Cerebellar nuclear complex (tissue), 1 donor: ENCODE measurements at places on chromosomes 7 and 10.

DNA sequence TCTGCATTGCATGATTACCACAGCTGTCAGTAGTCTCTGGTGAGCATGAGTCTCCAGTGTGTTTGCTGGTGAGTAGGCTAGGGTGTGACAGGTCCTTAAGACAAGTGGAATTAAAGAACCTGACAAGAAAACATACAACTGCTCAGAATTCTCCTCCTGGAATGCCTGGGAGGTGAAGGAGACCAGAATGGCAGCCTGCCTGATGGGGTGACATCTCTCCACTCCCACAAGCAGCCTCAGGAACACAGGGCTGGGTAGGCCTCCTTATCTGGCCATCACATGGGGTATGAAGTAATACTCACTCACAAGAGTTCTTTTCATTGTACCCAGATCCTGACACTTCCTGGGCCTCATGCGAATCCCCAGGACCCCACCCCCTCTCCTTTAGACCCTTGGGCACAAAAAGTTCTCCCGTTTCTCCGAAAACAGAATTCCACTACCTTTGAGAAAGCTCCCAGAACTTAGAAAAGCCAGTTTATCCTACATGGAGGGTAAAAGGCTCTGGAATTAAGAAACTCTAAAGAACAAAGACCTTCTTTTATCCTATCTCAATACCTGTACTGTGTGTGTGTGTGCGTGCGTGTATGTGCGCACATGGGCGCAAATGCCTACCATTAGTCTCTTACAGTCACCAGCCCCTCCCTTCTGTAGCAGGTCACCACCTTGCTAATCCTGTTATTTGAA is 33.4 kb upstream of the C1GALT1 start:
- no peak for DNase-seq

GRCh38 chr10:62978482-62978881 is 154.6 kb upstream of the NRBF2 start:
- no peak for DNase-seq

DNA sequence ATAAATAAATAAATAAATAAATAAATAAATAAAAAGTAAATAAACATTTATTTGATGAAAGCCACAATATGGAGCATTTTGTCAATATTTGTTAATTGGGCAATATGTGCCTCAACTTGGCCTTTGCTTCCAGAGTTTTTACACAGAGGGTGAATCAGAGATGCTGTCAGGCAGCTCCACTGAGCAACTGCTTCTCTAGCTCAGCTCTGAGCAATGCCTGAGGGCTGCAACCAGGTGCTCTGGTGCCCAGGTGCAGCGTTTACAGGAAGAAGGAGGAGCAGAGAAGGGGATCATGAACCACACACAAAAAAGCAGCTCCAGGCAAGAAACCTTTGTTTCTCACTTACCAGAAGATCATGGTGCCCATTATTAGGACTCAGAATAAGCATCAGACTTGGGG is 876.2 kb upstream of the AUTS2 start:
- DNase-seq = no peak

DNA sequence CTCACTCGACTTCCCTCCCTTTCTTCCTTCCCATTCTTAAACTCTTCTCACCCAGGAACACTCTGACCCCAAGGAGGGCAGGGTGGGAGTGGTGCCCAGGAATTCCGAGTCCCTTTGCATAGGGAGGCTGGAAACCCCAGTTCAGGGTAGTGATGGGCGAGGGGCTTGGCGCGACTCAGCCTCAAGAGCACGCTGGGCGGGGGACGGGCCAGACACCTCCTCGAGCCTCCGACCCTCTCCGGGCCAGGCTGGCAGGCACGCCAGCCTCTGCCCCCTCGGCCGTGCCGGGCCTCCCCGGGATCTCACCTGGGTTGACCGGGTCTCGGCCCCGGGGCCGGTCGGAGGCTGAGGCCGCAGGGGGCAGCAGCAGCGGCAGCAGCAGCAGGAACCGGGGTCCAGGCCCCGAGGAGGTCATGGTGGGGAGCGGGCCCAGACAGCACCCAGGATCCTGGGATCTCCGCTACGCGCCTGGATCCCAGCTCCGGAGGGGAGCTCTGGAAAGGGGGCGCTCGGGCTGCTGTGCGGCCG is 457 bp downstream of the PLOD3 start:
- no peak for DNase-seq

- no peak for DNase-seq
Observed at GRCh38 chr7:91894781-91895480, 14.4 kb upstream of the MTERF1 start.

DNA sequence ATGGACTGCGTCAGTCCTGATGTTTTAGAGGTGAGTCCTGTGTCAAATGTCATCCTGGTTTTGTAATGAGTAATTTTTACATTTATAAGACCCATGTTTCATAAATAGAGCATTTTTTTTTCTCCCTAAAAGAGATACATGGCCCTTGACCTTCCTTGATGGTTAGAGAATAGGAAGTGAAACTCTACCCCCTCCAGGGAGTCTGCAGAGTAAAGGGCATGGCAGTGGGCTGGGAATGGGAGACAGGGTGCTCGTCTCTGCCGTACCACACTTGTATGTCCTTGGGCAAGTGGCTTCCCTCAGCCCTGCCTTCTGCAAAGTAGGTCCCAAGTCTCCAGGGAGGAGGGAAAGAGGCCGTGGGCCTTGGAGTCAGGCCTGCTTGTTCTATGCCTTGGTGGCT is 63.9 kb downstream of the WDFY4 start:
- no peak for DNase-seq

DNA sequence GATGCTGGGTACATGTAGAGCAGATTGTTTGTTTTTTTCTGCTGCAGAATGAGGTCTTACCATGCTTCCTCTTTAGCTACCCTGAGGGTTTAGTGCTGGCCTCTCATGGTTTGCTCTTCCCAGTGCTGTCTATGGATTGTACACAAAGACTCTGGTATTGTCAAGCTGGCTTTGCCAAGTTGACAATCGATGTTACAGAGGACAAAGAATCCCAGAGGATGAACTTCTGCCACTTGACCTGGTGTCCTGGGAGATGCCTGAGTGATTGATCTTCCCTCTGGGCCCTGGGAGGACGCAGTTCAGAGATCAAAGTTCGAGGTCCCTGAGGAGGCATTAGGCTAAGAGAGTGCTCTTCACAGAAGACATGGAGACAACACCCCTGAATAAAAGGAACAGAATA is 865.4 kb downstream of the CCSER2 start:
- no peak for DNase-seq

DNA sequence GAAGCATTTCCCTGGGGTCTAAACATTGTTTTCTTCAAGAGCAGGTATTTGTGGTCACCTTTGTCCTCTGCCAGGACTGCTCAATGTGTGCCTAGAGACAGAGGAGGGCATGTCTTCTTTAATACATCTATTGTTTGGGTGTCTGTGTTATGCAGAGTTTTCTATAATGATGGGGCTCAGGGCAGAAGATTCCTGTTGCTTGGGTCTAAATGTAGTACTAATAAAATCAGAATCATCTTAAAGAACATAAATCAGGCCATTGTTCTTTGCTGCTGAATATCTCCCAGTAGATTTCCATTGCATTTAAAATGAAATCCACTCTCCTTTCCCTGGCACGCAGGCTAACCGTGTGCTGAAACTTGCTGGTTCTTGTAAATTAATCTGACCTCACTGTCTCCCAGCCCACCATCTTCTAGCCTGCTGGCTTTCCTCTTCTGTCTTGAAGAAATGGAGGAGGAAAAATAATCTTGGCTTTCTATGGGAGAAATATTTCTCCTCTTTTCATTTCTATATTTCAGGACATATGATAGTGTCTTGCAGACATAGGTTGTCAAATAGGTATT is 1396.8 kb downstream of the GATA3 start:
- no peak for DNase-seq

DNA sequence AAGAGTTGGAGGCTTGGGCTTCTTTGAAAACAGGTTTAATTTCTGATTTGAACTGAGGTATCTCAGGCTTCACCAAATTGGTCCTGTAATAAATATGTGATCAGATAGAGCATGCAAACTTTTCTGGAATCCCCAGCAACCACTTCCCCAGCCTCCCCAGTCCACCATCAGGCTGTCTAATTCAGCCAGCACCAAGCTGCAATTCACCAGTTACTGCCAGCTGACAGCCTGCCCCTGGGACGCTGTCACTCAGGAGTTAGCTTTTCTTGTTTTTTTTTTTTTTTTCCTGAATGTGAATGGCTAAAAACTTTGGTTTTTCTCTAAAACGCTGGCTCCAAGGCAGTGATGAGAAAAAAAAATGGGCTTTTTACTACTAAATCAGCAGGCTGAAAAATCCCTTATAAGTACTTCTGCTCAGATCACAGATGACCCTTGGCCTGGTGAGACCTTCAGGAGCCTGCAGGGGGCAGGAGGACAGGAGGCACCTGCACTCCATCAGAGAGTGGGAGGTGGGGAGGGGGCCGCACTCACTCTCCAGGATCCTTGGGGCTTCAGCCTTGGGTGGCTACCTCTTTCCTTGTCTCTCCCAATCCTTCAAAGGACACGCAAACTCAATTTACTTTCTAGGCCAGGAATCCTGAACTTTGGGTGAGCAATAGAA is 349.4 kb downstream of the GATA3 start:
- no peak for DNase-seq

GRCh38 chr10:101071885-101072433 is 10.2 kb downstream of the KAZALD1 start:
- DNase-seq = no peak

DNA sequence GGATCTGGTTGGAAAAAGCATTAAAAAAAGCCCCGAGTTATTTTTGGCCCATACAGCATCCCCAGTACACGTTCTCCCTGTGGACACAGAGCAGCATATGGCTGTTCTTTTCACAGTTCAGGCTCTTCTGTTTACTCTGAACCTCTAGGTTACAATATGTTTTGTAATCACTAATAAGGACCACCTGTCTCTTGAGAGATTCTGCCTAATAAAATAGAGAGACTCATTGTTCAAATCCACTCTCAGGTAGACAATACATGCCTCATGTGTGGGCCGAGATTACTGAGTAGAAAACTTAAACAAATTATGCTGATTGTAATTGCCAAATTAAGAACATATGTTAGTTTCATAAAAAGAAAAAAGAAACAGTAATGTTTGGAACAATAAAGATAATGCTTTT is 647.7 kb downstream of the GRM8 start:
- DNase-seq = no peak

DNA sequence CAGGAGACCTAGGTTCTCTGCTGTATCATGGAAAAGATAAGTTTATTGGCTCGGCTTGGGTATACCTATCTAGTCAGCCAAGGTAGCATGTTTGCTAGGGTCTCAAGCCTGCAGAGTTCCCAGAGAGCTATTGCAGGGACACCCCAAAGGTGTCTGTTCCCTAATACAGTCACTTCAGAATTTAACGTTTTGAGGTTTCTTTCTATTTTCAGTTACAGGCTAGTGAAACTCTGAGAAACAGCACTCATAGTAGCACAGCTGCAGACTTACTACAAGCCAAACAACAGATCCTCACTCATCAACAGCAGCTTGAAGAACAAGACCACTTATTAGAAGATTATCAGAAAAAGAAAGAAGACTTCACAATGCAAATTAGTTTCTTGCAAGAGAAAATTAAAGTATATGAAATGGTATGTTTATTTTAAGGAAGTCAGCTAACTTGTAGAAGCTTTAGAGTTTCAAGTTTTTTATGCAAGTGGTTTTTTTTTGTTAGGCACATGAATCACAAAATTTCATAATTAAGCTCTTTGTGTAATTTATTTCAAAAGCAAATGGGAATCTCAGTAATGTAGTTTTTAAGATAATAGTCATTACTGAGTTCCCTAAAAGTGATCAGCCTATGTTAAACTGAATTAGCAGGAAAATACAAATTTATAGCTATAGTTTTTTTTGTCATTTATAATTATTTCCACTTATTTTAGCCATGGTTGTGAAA is 54.9 kb downstream of the AKAP9 start:
- no peak for DNase-seq

GRCh38 chr10:49117376-49118070 is 2.2 kb upstream of the VSTM4 start:
- DNase-seq = no peak

GRCh38 chr7:11415101-11415500 is 416.9 kb downstream of the THSD7A start:
- no peak for DNase-seq

DNA sequence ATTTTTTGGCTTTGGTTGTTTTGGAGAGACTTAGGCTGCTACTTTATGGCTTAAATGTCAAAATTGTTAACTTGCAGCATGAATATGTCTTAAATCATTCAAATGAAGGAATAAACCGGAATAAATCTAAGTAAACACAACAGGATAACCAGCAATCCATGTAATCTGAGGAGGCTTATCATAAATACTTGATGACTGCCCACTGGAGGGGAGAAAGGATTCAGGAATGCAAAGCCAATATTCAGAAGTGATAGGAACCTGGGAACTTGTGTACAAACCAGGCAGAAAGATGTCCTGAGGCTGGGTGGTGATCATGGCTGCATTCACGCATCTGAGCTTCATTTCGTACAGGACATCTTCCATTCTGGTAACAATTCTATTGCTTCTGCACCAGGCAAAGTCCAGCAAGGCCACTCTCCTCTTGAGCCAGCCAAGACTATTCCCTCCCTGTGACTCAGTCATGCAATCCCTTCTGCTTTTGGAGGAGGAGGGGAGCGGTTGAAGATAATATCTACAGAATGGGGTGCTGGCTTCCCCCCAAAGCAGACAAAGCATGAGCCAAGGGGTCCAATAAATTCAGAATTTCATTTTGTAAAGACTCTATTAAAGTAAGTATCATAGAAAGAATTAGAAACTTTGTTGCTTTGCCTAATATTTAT is 374.5 kb downstream of the PHTF2 start:
- DNase-seq = no peak

DNA sequence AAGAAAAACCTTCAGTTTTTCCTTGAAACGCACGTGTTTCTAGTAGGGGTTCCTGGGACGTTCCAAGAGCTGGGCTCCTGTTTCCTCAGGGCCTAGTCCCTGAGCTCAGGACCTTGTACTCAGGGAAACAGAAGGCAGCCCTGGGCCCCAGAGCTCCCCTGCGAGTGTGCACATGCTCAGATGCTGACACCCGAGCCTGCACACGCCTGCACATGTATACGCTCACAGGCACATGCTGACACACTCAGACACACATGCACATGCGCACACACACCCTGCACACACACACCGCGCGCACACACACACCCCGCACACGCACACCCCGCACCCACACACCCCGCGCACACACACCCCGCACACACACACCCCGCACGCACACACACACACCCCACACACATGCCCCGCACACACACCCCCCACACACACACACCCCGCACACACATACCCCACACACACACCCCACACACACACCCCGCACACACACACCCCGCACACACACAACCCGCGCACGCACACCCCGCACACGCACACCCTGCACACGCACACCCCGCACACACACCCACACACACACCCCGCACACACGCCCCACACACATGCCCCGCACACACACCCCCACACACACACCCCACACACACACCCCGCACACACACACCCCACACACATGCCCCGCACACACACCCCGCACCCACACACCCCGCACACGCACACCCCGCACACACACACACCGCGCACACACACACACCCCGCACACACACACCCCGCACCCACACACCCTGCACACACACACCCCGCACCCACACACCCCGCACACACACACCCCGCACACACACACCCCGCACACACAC is 52.2 kb downstream of the CALML3 start:
- no peak for DNase-seq

GRCh38 chr7:28782362-28782761 is 175.8 kb downstream of the TRIL start:
- DNase-seq = no peak

GRCh38 chr7:65927489-65928448 is 54.2 kb downstream of the GUSB start:
- DNase-seq = no peak
